Kidney (tissue), 22 donors: ENCODE measurements at places on chromosomes 4 and X.
A peak's percentile ranks its signal among the peaks of the same experiment; 100 is the strongest.

GRCh38 chrX:54494166-54494988 lies 1.7 kb downstream of the FGD1 start:
- H3K27me3 ChIP-seq: no peaks in the 10 kb centered on the region
- H3K36me3 ChIP-seq: no peaks in the 10 kb centered on the region
- H3K27ac ChIP-seq: no peak overlapping the region
- H3K4me3 ChIP-seq: peak overlapping the region; percentile 65
- H3K4me1 ChIP-seq: peaks cover 5% of the 10 kb centered on the region

GRCh38 chr4:52824270-52824602 lies 37.9 kb upstream of the RASL11B start:
- no peak overlapping the region for H3K4me3 ChIP-seq
- no peaks in the 10 kb centered on the region for H3K27me3 ChIP-seq
- DNase-seq: no peak
- H3K4me1 ChIP-seq: peaks cover 9% of the 10 kb centered on the region
- no peak overlapping the region for H3K27ac ChIP-seq
- H3K36me3 ChIP-seq: no peaks in the 10 kb centered on the region

- DNase-seq: no peak
- H3K4me1 ChIP-seq: no peaks in the 10 kb centered on the region
- no peak overlapping the region for H3K27ac ChIP-seq
- no peaks in the 10 kb centered on the region for H3K36me3 ChIP-seq
- no peak overlapping the region for H3K4me3 ChIP-seq
- no peaks in the 10 kb centered on the region for H3K27me3 ChIP-seq
Measured at GRCh38 chrX:116135277-116135676, 35.3 kb upstream of the AGTR2 start.

DNA sequence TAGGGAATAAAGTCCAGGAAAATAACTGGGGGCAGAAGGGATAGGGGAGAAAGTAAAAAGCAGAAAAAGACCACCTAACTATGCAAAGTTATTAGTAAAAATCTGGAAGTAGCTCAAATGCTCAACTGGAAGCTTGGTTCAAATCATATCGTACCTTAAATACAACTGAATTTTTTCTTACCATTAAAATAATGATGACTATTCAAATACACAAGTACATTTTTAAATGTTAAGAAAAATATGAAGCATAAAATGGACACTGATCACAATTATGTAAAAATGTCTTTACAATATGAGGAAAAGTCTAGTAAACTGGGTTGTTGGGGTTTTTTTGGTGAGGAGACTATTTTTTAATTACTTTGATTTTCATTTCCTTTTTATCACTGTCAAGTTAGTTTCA lies 3.1 kb downstream of the BRWD3 start:
- H3K27me3 ChIP-seq: no peaks in the 10 kb centered on the region

DNA sequence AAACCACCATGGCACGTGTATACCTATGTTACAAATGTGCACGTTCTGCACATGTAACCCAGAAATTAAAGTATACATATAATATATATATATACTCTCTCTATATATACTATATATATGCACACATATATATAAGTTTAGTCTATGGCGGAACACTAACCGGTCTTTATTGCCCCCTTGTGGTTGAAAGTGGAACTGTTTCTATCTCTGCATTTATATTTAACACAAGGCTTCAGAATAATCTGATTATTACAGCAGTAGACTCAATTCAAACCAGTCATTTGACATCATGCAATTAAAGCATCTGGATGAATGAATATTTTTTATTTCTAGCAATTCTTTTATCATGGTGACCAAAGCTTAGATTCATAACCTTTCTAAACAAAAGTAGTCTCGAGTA lies 14.6 kb downstream of the RAB9B start:
- H3K36me3 ChIP-seq: no peaks in the 10 kb centered on the region
- H3K4me1 ChIP-seq: no peaks in the 10 kb centered on the region
- no peak overlapping the region for H3K27ac ChIP-seq
- H3K27me3 ChIP-seq: no peaks in the 10 kb centered on the region
- peak; percentile 68 for DNase-seq

GRCh38 chr4:54683616-54684346 lies 26.0 kb downstream of the KIT start:
- H3K4me1 ChIP-seq: no peaks in the 10 kb centered on the region
- H3K27ac ChIP-seq: no peak overlapping the region
- no peak for DNase-seq

GRCh38 chrX:151030845-151031244 lies 47.7 kb downstream of the HMGB3 start:
- no peak for DNase-seq
- H3K36me3 ChIP-seq: no peaks in the 10 kb centered on the region
- H3K4me3 ChIP-seq: no peak overlapping the region
- no peak overlapping the region for H3K27ac ChIP-seq

DNA sequence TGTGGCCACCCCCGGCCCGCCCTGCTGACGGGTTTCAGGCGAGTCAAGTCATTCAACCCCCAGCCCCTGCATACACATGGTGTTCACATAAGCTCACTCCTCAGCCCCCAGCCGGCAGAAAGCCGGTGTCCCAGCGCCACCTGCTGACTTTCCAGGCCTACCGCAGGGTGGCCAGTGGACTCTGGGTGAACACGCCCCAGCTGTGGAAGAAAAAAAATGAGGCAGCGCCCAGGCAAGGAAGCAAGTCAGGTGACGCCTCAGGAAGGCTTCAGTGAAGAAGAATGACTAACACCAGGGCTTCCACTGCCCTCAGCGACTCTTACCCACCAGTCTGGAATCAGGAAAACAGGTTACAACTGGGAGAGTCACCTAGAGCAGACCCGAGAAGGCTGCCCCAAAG lies 15.8 kb downstream of the BCAP31 start:
- H3K27me3 ChIP-seq: no peaks in the 10 kb centered on the region
- peak; percentile 87 for DNase-seq
- H3K4me1 ChIP-seq: no peaks in the 10 kb centered on the region
- H3K4me3 ChIP-seq: no peak overlapping the region
- H3K36me3 ChIP-seq: peaks cover 3% of the 10 kb centered on the region
- H3K27ac ChIP-seq: no peak overlapping the region

GRCh38 chr4:3643518-3644433 lies 111.6 kb upstream of the LRPAP1 start:
- no peak for DNase-seq
- no peak overlapping the region for H3K4me3 ChIP-seq
- H3K27ac ChIP-seq: no peak overlapping the region
- no peaks in the 10 kb centered on the region for H3K27me3 ChIP-seq
- H3K36me3 ChIP-seq: no peaks in the 10 kb centered on the region

GRCh38 chr4:1958276-1959103 lies 50.3 kb downstream of the NELFA start:
- H3K36me3 ChIP-seq: peaks cover 2% of the 10 kb centered on the region
- peak; percentile 53 for DNase-seq
- H3K27me3 ChIP-seq: no peaks in the 10 kb centered on the region
- no peak overlapping the region for H3K4me3 ChIP-seq
- no peaks in the 10 kb centered on the region for H3K4me1 ChIP-seq
- no peak overlapping the region for H3K27ac ChIP-seq

DNA sequence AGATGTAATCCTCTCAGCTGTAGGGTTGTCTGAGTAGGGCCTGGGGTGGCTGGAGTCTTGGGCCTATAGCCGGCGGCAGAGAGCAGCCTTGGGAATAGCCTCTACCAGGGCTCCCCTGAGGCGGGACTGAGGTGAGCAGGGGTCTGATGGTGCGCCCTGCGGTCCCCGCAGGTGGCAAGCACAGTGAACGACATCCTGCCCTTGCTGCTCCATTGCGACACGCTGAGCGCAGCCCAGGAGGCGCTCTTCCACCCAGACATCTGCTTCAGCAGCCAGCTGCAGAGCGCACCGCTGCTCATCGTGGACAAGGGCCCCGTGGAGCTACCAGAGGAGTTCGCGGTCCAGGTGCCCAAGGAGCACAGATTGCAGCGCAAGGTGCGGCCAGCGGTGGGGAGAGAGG lies 317.0 kb downstream of the ADGRL3 start:
- DNase-seq: peak; percentile 46
- no peaks in the 10 kb centered on the region for H3K36me3 ChIP-seq
- no peaks in the 10 kb centered on the region for H3K4me1 ChIP-seq

DNA sequence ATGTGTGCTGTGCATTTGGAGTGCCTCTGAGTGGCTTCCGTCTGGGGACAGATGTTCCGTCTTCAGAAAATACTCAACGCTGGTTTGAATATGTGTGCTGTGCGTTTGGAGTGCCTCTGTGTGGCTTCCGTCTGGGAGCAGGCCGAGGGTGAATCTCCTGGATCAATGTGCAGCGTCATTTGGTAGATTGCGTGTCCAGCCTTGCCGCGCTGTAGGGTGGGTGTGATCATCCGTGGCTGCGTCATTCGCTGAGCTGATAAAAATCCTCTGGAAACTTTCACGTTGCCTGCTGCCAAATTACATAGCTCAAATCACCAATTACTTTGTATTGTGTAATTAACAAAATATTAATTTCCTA lies 12.1 kb downstream of the UVSSA start:
- H3K27ac ChIP-seq: no peak overlapping the region
- H3K4me3 ChIP-seq: no peak overlapping the region
- peaks cover 4% of the 10 kb centered on the region for H3K36me3 ChIP-seq
- H3K27me3 ChIP-seq: no peaks in the 10 kb centered on the region
- no peak for DNase-seq

GRCh38 chr4:178633263-178633662 lies 1191.0 kb upstream of the AGA start:
- no peaks in the 10 kb centered on the region for H3K27me3 ChIP-seq
- H3K4me3 ChIP-seq: no peak overlapping the region
- H3K4me1 ChIP-seq: no peaks in the 10 kb centered on the region
- H3K36me3 ChIP-seq: no peaks in the 10 kb centered on the region

- no peaks in the 10 kb centered on the region for H3K4me1 ChIP-seq
- no peak overlapping the region for H3K4me3 ChIP-seq
- H3K27ac ChIP-seq: no peak overlapping the region
- H3K27me3 ChIP-seq: no peaks in the 10 kb centered on the region
- no peak for DNase-seq
Measured at GRCh38 chr4:186780291-186781031, 56.8 kb upstream of the FAT1 start.

- no peak overlapping the region for H3K4me3 ChIP-seq
- no peaks in the 10 kb centered on the region for H3K4me1 ChIP-seq
- no peak for DNase-seq
- H3K36me3 ChIP-seq: no peaks in the 10 kb centered on the region
Measured at GRCh38 chr4:63529581-63530337, 879.5 kb downstream of the TECRL start.

DNA sequence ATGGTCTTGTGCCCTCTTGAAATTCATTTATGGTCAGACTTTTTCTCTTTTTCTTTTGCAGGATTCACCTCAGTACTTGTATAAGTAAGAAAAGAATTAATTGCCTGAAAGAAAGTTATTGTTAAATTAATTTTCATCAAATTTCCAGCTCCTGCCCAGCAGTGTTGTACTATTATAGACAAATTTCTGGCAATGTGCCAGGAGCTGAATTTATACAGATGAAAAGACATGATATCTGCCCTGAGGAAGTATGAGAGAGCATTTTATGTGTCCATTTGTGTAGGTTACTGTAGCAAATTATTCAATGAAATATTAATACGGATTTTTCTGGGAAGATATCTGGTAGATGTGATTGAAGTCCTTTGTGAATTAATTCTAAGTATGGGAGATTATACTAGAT lies 2371.5 kb upstream of the TENM3 start:
- no peak for DNase-seq
- no peak overlapping the region for H3K4me3 ChIP-seq
- H3K36me3 ChIP-seq: no peaks in the 10 kb centered on the region
- no peaks in the 10 kb centered on the region for H3K4me1 ChIP-seq
- H3K27me3 ChIP-seq: no peaks in the 10 kb centered on the region

- no peaks in the 10 kb centered on the region for H3K27me3 ChIP-seq
- no peaks in the 10 kb centered on the region for H3K36me3 ChIP-seq
- H3K4me1 ChIP-seq: no peaks in the 10 kb centered on the region
- no peak overlapping the region for H3K27ac ChIP-seq
- no peak overlapping the region for H3K4me3 ChIP-seq
- no peak for DNase-seq
Measured at GRCh38 chr4:89715631-89716030, 121.3 kb downstream of the SNCA start.

DNA sequence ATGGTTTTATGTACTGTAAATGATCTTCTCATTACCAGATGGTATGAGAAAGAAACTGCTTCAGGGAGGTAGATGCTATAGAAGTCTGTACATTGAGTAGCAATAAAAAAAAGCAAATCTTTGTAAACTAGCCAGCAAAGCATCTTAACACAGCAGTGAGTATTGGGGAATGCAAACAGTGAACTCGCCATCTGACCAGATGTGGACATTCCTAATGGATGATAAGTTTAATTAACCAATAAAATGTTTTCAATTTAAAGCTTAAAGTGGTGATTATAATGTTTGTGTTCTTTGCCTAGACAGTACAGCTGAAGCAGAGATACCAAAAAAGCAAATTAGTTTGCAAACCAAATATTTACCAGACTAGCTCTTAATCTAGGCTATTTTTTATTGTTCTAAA lies 1144.2 kb downstream of the FAT4 start:
- no peaks in the 10 kb centered on the region for H3K27me3 ChIP-seq
- no peaks in the 10 kb centered on the region for H3K4me1 ChIP-seq
- H3K27ac ChIP-seq: no peak overlapping the region
- DNase-seq: no peak
- H3K36me3 ChIP-seq: no peaks in the 10 kb centered on the region
- H3K4me3 ChIP-seq: no peak overlapping the region

GRCh38 chr4:111773858-111774257 lies 371.4 kb upstream of the FAM241A start:
- H3K4me1 ChIP-seq: no peaks in the 10 kb centered on the region
- no peak for DNase-seq
- H3K27me3 ChIP-seq: no peaks in the 10 kb centered on the region

GRCh38 chrX:154019061-154019621 lies 561 bp downstream of the IRAK1 start:
- H3K4me1 ChIP-seq: peaks cover 5% of the 10 kb centered on the region
- H3K36me3 ChIP-seq: no peaks in the 10 kb centered on the region
- peak overlapping the region; percentile 32 for H3K4me3 ChIP-seq
- H3K27ac ChIP-seq: peak overlapping the region; percentile 32
- DNase-seq: no peak

- no peak overlapping the region for H3K27ac ChIP-seq
- H3K36me3 ChIP-seq: no peaks in the 10 kb centered on the region
- no peaks in the 10 kb centered on the region for H3K27me3 ChIP-seq
- H3K4me1 ChIP-seq: no peaks in the 10 kb centered on the region
- H3K4me3 ChIP-seq: no peak overlapping the region
- DNase-seq: no peak
Measured at GRCh38 chr4:113634081-113634969, 127.2 kb downstream of the CAMK2D start.

GRCh38 chr4:173146456-173146855 lies 22.2 kb upstream of the GALNT7 start:
- no peaks in the 10 kb centered on the region for H3K36me3 ChIP-seq
- DNase-seq: no peak
- no peak overlapping the region for H3K4me3 ChIP-seq
- no peaks in the 10 kb centered on the region for H3K4me1 ChIP-seq
- no peak overlapping the region for H3K27ac ChIP-seq
- H3K27me3 ChIP-seq: no peaks in the 10 kb centered on the region
